SK-N-SH treated with all-trans-retinoic acid at 6 μM for 48 hours (cell line): ENCODE measurements at places on chromosomes 6 and 20.

DNA sequence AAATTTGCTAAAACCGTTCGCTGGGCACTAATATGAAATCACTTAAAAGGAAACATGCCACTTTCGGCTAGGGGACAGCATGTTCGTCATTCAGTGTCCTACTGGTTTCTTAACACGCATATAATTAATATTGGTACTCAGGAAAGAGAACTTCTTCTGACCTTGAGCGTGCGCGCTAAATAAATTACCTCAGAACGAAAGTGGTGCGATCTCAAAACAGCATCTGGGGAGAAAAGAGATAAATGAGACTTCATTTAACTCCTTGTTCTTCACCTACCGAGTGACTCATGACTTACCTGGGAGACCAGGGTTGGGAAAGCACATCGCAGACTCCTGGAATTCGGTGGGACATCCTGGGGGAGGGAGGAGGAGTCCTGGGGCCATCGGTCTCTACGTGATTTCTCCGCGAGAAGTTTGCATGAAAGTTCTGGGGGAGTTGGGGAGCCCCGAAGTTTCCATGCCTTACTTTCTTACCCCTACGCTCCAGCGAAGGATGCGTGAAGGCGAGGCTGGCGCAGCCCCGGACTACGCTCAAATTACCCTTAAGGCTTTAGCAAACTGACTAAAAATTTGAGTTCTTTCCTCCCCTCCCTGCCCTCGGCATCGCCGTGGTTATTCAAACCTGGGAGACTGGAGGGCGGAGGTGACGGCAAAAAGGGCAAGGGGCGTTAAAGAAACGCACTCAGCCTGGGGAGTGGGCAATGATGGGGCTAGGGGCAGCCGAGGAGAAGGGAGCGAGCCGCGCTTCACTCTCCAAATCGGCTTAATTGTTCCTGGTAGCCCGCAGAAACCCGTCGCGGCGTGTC is 1.1 kb upstream of the BEND6 start:
- ATAC-seq, result no peak

- ATAC-seq, result no peak
These were observed 464.3 kb downstream of the EPM2A start for GRCh38 chr6:145271040-145271439.

- ATAC-seq, result no peak
These were observed 1285.5 kb upstream of the GJE1 start for GRCh38 chr6:140847262-140847645.

- ATAC-seq, result no peak
These were observed 25.5 kb downstream of the C20orf173 start for GRCh38 chr20:35503841-35504561.

GRCh38 chr6:150745896-150746295 is 119.6 kb upstream of the MTHFD1L start:
- ATAC-seq, result no peak

DNA sequence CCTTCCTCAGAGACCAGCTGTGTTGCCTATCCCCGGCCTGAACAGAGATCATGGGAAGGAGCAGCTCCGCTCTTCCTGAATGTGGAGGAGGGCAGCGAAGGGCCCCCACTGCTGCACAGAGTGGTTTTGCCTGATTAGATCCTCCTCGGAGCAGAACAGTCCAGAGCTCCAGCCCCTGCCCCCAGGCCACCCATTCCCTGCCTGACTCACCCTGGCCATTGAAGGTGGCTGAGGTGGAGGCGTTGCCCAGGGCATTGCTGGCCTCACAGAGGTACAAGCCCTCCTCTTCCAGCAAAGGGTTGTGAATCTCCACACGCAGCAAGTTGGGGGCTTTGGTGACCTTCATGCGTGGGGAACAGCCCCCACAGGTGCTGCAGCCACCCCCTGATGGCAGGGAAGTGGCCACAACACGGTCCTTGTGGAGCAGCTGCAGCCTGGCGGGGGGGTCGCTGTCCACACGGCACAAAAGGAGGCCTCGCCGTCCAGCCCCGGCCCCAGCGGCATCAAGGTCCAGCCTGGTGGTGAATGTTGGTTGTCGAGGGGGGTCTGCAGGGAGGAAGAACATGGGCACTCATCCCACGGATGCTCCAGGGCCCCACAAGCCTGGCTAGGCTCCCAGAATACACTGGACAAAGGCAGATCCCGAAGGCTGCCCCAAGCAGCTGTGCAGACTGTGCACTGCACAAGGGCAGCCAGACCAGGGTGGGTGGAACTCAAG is 14.7 kb downstream of the SIGLEC1 start:
- ATAC-seq, result no peak

GRCh38 chr20:37277253-37277593 is 12.2 kb upstream of the MANBAL start:
- no peak; the same call in 2 of the 3 replicates for ATAC-seq

DNA sequence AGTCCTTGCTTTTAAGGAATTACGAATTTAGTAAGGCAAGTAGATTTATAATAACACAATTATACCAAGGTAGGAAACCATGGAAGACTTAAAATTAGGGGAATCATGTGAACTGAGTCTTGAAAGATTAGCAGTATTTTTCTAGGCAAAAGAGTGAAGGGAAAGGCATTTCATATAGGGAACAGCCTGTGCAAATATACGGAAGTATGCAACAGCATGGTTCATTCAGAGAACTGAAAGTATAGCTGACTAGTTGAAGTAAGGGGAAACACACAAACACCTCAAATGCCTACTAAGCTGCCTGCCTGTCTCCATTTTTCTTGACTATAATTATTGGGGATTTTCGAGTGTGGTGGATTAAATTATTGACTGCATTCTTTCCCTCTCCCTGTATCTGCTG is 39.0 kb upstream of the ECHDC1 start:
- ATAC-seq, result no peak

- ATAC-seq, result no peak; the same call in 2 of the 3 replicates
These were observed 44.0 kb upstream of the TRAM2 start for GRCh38 chr6:52620906-52621190.

DNA sequence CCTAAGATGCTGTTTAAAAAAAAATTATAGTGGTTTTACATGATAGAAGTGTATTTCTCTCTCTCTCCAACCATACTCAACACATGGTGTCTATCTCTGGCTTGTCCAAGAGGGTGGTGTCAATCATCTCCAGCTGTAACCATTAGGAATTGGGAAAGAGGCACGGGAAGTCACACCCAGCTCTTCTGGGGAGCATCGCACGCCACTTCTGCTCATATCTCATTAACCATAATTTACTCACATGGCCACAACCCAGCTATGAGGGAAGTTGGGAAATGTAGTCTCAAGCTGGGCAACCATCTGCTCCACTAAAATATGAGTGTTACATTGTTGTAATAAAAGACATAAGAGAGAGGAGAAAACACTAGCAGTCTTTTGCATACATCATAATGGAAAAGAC is 30.4 kb upstream of the TSHZ2 start:
- no peak for ATAC-seq

DNA sequence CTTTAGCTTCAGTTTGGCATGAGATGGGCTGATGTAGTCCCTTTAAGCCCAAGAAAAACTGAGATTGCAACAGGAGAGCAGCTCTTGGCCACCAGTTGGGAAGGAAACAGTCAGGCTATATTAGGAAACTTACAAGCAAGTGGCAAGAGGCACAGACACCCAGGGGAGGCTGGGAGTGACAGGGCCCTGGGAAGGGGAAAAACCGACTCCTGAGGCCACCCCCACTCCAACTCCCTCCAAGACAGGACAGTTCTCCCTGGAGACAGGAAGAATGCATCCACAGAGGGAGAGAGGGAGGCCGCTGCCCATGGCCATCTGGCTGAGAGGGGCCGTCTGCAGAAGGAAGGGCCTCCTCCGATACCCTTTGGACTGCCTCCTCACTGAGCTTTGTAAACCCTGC is 20.5 kb downstream of the JPH2 start:
- ATAC-seq, result peak; percentile 82

DNA sequence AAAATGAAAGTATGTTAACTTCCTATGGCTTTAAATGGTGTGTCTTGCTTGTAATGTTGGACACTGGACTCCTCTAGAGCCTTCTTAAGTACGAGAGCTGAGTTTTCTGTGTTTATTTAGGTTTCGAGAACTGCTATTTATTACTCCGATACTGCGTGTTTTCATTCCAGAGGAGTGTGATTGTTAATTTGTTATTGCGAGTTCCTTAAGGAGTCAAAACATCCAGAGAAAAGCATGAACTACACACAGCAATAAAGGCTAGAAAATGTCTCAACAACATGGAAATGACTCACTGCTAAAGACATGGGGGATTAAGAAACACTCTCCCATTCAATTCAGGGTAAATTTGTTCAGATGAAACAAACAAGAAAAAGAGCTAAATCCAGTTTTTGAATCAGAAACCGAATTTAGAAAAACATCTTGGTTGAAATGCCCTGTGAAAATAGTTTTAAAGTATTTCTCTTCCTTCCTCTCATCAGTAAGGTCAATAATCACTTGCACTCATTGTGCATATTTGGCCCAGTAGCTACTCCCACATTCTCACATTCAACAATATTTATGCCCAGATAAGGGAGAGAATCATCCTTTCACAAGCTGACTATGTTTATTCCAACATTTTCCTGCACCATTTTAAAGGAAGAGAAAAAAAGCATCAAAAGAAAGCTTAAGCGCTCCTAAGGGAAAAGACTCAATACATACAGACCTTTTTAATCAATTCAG is 36.0 kb downstream of the ATXN1 start:
- ATAC-seq, result no peak

- ATAC-seq, result peak; percentile 72
These were observed at the start of gene TUBB2A for GRCh38 chr6:3157131-3157933. TSS of gene TUBB2A (minus strand) at chr6:3157544. CDS start at chr6:3157463, 81 bp downstream.

DNA sequence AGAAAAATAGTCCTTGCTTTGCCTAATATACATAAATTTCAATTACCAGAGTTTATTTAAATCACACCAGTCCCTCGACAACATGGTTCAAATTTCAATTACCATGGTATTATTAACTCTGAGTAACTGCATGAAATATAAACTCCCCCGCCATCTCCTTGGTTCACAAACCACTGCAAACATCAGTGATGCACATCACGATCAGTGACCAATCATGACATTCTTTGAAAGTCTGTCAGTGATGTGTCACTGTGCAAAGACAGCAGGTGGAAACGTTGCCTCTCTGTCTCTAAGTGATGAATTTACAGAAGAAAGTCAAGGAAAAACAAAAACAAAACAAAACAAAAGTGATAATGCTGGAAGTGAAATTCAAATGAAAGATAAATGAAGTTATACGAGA is 86.7 kb downstream of the TASP1 start:
- ATAC-seq, result no peak

DNA sequence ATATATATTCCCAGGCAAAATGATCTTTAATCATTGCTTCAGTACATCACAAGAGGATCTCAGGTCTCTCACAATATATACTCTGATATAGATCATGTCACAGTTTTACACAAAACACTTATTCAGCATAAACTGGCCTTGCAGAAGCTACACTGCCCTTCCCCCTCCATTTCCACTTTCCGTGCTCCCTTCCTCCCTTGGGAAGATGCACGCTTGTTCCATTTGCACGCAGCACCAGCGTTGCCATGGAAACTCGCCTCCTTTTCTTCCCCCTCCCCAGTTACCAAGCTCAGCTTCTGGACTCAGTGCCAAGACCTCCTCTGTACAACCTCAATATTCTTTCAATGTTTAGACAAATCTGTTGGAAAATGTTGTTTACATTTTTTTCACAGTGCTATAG is 154.6 kb downstream of the RFPL4B start:
- ATAC-seq, result no peak

DNA sequence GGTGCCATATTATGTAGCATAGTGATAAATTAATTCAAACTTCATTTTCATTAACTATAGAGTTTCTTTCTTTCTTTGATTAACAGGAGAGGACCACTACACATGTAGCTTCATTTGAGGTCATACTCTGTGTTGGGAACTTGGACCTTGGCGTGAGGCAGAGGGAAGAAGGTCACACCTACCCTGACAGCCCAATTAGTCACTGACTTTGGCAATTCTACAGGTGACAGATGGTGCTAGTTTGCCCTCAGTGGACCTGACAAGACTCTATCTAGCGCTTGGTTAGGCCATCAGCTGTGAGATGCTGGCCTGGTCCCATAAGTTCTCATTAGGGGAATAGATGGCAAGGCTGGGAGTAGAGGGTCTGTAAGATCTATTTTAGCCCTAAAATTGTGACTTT is 14.2 kb downstream of the SLX4IP start:
- ATAC-seq, result no peak

DNA sequence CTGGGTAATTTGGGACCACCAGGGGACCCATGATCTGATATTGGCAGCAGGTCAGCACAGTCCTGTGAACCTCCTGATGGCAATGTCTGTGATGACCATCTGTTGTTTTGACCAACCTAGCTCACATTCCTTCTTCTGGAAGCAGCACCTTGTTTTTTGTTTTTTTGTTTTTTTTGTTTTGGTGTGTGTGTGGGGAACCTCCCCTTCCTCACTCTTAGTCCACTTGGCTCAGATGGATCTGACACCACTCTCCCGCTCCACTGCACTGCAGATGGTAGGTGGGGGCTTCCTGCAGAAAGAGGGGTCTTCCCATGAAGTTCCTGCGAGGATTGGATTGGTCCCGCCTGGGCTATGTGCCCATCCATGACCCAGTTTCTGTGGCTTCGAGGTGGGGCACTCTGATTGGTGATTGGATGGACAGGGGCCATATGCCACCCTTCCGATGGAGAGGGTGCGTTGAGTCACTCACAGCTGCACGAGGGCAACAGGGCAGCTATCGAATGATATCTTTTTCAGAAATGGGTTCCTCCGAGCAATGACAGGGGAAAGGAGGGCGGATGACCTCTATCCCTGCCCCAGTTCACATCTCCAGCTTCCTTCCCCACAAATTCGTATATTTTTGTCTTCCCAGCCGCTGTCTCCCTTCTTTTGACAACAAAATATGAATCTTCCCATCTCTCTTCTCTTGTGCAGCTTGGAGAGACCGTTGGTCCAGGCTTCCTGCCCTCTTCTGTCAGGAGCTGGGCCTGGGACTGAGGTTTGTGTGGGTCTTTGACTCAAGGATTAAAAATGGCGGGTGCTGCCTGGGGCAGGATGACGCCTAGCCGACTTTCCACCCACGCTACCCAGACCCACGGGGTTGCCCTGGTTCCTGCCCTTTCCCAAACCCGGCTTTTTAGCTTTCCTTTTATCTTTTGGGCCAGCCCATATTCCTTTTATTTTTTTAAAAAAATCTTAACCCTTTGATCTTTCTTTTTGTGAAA is 132.1 kb upstream of the KCNG1 start:
- no peak for ATAC-seq

DNA sequence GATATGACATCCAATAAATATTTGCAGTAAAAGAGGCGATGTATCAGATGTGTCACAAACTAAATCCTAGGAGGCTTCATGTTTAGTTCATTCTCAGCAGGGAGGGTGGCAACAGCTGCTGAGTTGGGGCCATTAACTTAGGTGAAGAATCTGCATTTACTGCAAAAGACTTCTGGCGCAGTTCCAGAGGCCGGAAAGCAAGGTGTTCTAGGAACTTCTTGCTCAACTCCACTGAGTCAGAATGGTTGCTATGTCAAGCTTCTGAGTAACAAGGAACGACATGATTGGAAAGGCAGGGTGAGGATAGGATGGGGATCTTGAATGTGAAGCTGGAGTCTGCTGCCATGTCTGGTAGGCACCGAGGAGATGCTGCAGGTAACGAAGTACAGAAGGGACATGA is 11.7 kb downstream of the ADNP start:
- no peak for ATAC-seq

DNA sequence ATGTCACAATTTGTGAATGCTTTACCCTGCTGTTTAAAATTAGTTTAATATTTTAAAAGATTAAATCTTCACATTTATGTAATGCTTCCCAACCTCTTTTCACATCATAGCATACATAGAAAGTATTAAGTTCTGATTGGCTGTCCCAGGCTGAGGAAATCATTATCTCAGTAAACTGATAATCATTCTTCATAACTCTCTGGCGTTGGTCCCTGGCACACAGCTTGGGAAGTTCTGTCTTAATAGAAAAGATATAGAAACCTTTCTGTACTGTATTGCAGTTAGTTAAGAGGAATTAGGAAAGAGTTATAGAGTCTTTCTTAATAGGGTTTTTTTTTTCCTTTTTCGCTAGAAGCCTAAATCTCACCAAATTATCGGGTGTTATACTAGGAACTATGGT is 85.4 kb downstream of the CBFA2T2 start:
- no peak for ATAC-seq
